ENCODE measurements at places on chromosomes 4 and X.

- DNase-seq: no peak
These were observed 7.2 kb downstream of the TEC start for GRCh38 chr4:48262484-48262883.

GRCh38 chr4:3849140-3849539 is 83.0 kb downstream of the ADRA2C start:
- no peak for DNase-seq

- no peak for DNase-seq
These were observed 52.7 kb downstream of the ASB9 start for GRCh38 chrX:15217161-15217560.

GRCh38 chr4:74755486-74755885 is 38.8 kb downstream of the BTC start:
- no peak for DNase-seq

DNA sequence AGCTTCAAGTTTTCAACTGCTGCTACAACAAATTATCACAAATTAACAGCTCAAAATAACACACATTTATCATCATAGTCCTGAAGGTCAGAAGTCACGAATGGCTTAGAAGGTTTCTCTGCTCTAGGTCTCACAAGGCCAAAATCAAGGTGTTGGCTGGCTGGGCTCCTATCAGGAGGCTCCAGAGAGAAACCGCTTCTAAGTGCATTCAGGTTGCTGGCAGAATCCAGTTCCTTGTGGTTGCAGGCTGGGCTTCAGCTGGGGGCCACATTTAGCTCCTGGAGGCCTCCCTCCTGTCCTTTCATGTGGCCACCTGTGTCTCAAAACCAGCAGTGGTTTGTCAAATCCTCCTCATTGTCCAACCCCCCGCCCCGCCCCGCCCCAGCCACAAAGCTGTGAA is 15.4 kb downstream of the MRFAP1 start:
- no peak for DNase-seq

DNA sequence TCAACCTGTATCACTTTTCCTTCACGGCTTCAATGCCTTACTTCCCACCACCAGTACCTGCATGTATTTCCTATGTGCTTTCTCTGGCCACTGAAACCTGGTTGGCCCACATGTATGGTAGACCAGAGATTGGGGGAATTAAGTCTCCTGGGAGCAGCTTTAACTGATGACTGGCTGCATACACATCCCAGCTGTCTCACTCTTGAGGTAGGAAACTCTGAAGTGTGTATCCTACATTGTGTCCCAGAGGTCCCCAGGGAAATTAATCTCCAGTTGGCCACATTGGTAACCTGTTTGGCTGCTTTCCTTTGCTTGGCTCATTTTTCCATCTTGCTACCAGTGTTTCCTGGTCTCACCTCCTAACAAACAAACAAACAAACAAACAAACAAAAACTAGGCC is 124.4 kb downstream of the ZNF827 start:
- no peak for DNase-seq

GRCh38 chr4:147846318-147847155 is 114.6 kb downstream of the ARHGAP10 start:
- DNase-seq: peak; percentile 11

- no peak for DNase-seq
These were observed 369.5 kb downstream of the UBE2NL start for GRCh38 chrX:144253356-144253755.

DNA sequence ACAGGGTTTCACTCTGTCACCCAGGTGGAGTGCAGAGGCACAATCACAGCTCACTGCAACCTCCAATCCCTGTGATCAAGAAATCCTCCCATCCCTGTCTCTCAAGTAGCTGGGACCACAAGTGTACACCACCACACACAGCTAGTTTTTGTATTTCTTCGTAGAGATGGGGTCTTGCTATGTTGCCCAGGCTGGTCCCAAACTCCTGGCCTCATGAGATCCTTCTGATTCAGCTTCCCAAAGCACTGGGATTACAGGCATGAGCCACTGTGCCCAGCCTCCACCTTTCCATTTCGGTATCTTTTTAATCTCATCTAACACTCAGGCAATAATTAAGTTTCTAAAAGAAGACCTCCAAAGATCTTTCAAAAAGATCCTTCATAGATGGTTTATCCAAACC is 22.9 kb downstream of the ADGRA3 start:
- no peak for DNase-seq

DNA sequence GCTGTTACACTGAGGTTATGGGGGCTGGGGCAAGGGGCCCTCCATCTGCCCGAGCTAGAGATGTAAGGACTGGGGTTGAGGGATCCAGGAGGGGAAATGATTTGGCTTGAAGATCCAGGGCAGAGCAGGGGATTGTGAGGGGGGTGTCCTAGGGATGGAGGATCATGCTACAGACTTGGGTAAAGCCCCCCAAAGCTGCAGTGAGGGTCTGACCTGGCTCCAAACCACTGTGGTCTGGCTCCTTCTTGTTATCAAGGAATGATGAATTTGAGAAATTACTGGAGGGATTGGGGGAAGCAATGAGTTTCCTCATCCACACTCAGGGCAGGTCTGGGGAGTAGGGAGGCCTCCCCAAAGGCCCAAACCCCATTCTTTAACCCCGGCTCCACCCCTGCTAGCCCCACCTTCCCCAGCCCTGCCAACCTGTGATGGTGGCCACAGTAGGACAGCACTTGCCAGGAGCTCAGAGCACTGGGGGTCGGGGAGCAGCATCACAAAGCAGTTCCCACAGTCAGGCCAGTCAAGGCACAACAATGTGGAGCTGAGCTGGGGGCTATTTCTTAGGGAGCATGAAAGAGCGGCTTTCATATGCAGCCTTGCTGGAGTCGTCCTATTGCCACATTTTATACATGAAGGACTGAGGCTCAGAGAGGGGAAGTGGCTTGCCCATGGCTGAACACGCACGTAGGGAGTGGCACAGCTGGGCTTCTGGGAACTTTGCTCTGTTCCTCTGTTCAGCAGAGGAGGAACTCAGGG is 165.5 kb downstream of the EFNB1 start:
- no peak for DNase-seq

DNA sequence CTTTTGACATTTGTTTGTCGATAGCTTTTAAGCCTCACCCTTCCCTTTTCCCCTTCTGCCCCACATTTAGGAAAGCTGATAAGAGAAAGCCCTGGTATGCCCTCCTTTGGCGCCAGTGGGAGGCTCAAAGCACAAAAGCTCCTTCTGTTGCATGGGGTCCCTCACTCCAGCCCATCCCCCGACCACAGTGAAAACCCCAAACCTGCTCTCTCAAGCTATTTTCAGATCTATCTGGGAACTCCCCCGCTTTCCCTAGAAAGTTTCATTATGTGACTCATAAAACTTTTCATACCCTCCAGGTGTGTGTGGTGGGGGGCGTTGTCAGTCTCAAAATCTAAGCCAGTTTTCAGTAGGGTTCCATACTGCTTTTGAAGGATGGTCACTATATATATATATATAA is 259.0 kb upstream of the PCDH7 start:
- no peak for DNase-seq

GRCh38 chr4:73727685-73728084 is 12.7 kb upstream of the CXCL8 start:
- no peak for DNase-seq

- no peak for DNase-seq
These were observed 210.6 kb downstream of the TENM3 start for GRCh38 chr4:182453830-182454229.

DNA sequence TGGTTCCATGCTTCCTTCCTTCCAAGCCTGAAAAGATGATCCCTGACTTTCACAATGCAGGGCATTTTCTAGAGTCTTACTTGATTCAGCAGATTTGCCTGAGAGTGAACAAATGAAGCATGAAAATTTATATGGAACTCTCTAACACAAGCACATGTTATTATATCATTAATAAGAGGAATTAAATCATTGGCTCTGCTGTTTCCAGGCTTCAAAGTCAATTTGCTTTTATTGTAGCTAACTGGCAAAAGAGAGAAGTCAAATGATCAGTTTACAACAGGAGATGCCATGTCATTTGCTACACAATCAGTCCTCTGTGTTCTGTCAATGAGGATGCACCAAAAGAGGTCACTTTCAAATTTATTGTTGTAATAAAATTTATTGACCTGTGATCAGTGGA is 101.5 kb upstream of the UGT8 start:
- no peak for DNase-seq

DNA sequence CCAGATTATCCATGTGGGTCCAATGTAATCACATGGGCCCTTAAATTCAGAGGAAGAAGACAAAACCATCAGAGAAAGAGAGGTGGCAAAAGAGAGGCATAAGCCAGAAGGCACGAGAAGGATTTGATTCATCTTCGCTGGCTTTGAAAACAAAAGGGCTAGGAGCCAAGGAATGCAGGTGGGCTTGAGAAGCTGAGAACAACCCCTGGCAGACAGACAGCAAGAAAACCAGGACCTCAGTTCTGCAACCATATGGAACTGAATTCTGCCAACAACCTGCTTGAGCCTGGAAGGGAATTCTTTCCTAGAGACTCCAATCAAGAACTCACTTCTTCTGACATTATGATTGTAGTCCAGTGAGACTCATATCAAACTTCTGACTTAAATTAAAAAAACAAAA is 1531.8 kb downstream of the PCDH7 start:
- DNase-seq: no peak

DNA sequence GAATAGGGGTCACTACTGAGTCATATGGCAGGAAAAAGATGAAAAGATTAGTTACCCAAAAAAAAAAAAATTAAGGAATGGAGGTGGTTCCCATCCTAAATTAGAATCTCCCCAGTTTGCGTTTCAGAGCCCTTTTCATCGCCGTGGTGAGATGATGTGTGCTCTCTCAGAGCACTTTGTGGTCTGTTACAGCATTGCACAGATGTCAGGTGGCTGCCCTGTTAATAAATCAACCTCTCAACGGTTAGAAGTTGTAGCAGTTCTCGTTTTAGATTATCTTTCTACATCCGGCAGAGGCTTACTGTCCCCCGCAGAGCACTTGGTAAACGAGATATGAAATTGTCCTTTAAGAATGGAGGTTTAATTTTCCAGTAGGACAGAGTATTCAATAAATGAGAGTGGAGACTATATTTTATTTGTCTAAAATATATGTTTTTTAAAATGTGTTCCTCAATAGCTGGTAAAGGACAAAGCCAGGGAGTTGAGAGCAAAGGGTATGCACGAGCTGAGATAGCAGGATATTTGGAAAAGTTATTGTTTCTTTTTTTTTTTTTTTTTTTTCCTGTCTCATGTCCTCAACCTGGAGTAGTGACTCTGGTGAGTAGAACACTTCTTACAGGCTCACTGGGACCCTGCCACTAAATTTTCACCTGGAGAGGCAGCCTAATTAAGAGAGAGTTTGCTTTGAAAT is 26.9 kb downstream of the AFF1 start:
- DNase-seq: peak; percentile 48

DNA sequence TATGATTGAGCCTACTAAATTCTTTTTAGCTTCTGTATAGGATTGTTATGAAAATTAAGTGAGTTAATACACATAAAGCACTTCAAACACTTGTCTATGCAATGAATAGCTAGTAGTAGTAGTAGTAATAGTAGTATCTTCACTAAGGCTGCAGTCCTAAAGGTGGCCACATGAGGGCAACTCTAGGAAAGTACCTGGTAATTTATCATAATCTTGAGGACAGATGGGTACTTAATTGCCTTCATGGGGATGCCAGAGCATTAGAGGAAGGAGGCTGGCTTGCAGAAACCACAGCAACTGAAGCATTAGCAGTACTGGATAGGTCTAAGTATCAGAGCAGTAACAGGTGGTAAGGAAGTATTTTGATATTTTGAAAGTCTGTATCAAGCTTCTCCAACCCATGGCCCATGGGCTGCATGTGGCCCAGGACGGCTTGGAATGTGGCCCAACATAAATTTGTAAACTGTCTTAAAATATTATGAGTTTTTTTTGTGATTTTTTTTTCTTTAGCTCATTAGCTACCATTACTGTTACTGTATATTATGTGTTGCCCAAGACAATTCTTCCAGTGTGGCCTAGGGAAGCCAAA is 17.3 kb downstream of the NIPAL1 start:
- peak; percentile 87 for DNase-seq

- DNase-seq: no peak
These were observed 116.6 kb upstream of the TENM3 start for GRCh38 chr4:182126603-182127002.

- no peak for DNase-seq
These were observed 459.4 kb upstream of the LCORL start for GRCh38 chr4:18480928-18481327.

DNA sequence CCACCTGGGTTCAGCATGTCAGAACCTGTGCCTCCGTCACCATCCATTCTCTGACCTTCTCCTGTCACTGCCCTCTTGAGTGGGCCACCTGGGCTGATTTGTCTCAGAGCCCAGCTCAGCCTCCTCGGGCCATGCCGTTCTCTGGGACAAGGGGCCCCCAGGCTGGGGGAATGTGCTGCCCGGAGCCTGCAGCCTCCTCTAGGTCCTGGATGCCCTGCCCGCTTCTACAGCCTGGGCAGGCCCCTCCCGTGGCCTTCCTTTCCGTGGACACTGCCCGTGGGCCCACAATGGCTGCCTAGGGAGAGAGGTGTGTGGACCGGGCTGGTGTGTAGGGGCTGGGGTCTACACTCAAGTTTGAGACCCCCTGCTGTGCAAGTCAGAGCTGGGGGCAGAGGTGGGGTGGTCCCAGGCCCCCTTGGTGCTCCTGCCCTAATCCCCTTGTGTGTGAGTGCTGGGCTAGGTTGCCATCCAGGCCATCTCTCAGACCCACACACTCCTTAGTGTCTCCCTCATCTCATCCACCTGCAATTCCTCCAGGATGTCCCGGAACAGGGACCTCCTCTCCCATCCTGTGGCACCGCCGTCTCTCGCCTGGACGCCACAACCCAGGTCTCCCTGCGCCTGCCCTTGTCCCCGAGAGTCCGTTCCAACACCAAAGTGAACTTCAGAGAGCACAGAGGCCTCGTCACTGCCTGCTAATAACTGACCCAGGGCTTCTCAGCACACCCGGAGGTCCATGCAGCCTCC is 12.4 kb downstream of the PSAPL1 start:
- no peak for DNase-seq

- DNase-seq: no peak
These were observed 64.7 kb upstream of the CTSO start for GRCh38 chr4:156018383-156018782.

- DNase-seq: no peak
These were observed 1305.8 kb downstream of the PCDH7 start for GRCh38 chr4:32025851-32026459.

GRCh38 chr4:40713798-40714197 is 36.0 kb upstream of the NSUN7 start:
- no peak for DNase-seq

DNA sequence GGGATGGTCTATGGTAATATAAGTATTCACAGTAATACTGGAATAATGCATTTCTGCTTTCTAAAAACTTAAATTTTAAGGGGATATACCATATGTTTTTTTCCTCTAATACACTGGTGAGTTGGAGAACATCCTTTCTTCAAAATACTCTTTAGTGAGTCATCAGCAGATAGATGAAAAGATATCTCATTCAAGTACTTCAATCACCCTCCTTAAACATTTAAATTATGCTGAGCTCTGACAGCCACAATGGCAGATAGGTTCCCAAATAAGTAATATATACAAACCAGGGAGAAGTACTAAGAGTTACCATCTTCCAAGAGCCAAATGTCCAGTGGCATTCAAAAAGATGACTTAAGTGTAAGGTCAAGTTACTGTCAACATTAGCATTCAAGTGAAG is 52.2 kb downstream of the AMMECR1 start:
- no peak for DNase-seq

Data from activated naive CD4-positive, alpha-beta T cell treated with anti-CD3 and anti-CD28 coated beads for 36 hours (primary cell).